ENCODE measurements at places on chromosomes 13 and 19.

DNA sequence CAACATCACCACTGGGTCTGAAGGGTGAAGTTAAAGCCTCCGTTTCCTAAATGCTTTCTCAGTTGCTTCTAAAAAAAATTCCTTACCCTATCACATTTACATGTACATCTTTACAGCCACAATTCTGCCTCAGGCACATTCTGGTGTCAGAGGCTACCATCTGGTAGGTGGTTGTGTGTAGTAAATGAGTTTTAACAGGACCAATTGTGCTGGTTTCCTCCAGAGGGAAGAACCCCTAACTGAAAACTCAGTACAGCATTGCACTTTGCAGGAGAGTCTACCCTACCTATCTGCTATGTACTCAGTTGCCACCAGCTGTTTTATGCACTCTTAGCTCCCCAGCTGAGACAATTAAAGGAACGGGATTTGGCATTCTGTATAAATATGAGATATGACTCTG is 1576.5 kb downstream of the PCDH9 start:
- DNase-seq: no peak

DNA sequence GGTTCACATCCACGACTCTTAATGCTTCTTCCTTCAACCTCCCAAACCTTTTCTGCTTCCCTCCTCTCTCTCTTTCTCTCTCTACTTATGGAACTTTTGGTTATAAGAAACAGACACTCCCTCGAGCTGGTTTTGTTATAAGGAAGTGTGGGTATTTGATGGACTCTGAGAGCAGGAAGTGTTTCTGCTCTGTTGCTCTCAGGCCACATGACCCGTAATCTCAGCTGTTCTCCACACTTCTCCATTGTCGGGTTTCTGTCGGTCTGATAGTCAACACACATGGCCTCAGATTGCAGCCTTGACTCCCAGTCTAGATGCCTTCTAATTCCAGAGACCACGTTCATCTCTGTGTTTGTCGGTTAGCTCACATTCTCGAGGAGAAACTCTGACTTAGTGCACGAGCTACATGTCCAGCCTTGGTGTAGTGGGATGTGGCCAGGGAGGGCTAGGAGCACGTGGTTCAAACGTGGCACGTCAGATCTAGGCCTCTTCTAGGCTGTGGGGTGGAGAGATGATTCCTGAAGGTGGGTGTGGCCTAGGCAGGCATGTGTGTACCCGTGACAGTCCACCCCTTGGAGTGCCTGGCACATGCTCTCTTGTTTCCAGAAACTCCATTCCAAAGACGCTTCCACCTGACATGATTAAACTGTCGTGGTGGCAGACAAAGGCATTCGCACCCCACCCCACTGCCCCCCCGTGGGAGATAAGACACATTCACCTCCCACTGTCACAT is 26.3 kb downstream of the CNFN start:
- DNase-seq: no peak

DNA sequence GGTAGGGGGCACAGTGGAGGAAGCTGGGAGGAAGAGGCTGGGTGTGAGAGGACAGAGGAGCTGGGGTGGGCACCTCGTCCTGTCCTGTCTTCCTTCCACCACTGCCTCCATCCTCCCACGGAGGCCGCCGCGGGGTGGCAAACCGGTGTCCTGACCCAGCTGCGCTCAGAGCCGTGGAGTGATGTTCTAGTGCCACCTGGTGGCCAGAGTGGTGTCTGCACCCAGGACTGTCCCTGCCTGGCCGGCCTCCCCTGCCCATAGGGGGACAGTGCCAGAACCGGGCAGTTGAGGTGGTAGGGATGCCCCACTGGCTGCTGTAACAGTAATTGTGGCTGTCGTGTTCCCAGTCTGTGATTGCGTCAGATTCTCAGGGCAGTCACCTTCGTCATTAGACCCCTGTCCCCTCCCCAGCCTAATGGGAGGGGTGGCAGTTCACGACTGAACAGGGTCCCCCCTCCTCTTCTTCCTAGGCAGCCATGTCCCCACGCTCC is 11.1 kb upstream of the ARRDC2 start:
- peak; percentile 87 for DNase-seq

DNA sequence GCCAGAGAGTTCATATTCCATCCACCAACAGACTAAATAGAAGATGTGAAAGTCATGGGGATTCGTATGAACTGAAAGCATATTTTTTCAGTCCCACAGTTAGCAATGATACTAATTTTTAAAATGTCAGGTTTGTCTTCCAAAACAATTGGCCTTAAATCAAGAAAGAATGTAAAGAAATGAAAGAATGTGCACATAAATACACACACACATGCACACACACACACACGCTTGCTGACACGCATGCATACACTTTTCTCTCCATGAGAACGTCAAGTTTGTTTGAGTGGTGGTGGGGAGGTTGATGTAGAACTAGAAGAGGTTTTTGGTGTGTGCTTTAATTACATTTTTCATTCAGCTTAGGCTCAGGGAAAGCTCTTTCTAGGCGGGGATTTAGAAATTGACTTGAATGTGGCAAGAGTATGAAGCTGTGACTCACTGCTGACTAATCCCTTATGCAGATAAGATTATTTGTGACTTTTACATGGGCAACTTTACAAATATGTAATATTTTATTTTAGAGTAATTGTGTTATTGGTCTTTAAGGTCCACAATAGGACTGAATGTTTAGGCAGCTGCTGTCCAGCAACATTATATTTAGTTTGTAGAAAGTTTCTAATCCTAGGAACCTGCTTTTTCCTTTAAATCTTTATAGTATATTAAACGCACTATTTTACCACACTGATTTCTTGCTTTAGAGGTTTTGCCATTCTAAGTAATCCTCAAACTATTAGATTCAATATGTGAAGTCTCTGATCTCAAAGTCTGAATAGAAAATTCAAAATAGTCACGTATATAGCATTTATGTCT is 18.8 kb downstream of the FLT1 start:
- no peak for DNase-seq

DNA sequence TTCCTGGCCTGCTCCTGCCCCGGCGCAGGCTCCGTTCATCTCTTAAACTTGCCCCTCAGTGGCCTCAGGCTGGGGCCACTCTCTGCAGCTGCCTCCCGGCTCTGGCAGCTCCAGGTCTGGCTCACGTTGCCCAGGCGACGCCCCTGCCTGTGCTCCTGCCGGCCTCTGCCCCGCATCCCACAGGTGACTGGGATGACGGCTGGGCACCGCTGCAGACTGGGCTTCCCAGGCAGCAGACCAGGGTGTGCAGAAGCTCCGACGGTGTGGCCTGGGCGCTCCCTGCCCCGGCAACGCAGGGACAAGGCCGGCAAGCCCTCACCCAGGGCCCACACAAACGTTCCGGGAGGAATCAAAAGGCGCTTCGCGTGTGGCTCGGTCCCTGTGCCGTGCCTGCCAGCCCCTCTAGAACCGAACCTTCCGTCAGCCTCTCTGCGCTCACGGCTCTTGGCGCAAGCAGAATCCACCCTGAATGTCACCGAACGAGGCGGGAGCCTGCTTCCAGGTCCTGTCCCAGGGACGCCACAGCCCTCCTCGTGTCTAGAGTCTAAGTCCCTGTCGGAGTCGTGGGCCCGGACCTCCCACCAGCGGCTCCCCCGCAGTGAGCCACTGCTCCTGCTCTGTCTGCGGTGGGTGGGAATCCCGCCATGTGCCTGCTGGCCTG is 64.8 kb downstream of the MLLT1 start:
- DNase-seq: no peak

GRCh38 chr19:3720349-3720917 is 12.2 kb downstream of the TJP3 start:
- DNase-seq: no peak

- DNase-seq: no peak
Observed at GRCh38 chr13:33725340-33725739, 92.6 kb upstream of the RFC3 start.

DNA sequence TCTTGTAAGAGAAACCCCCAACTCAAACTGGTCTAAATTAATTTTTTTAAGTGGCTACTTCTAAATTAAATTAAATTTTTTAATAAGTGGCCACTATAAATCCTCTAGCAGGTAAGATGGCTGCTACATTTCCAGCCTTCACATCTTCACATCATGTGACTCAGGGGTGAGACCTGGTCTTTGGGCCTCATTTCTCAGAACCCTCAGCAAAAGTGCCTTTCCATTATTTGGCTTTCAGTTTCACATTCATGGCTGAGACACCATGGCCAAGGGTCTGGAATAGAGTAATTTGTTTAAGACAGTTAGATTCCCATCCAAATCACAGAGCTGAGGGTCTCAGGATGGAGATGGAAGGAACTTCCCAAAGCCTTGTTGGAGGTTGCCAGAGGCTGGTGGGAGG is 47.5 kb downstream of the DCT start:
- no peak for DNase-seq

GRCh38 chr19:5024282-5024681 is 55.4 kb downstream of the KDM4B start:
- no peak for DNase-seq

- DNase-seq: no peak
Observed at GRCh38 chr13:37535501-37535900, 63.1 kb downstream of the POSTN start.

DNA sequence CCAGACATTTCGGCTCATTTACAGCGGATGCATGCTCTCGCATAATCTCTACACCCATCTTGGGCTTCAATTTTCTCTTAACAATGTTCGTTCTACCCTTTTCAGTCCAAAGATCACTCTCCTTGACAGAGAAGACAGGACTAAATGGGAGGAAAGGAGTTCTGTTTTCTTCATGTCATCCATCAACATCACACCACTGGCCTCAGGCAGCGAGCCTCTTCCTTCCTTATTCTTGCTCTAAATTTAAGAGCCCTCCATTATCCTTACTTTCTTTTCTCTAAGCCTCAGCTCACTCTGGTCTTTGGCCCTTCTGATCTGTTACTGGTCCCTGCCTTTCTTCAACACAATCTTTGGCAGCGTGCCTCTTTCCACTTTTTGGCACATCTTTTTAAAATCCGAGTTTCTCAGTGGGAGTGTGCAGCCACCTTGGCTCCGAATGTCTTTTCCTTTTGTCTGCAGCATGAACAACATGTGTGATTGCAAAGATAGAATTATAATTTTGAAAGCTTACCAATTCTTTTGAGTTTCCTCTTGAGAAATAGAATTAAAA is 98.7 kb downstream of the FAM216B start:
- DNase-seq: peak; percentile 34

DNA sequence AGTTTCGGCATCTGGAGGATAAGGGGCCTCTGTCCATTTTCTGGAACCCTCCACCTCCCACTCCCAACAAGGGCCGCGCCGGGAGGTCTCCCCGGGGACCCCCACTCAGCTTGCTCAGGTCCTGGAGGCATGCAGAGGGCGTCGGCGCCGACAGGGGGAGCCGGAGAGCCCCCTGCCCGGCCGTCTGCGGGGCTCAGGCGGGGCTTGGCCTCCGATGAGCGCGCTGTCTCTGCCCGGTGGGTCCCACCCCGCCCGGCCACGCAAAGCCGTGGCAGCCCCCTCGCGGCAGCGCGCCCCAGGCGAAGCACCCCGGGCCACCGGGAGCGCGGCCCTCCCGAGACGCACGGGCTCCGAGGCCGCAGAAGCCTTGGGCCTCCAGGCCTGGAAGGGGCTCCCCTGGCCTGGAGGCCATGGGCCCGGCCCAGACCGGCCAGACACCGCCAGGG is 149.7 kb upstream of the ZNF536 start:
- DNase-seq: peak; percentile 50

- DNase-seq: no peak
Observed at GRCh38 chr13:110347535-110348308, 40.6 kb downstream of the COL4A2 start.

GRCh38 chr19:54352041-54352440 is 12.7 kb downstream of the LAIR1 start:
- DNase-seq: peak; percentile 34

DNA sequence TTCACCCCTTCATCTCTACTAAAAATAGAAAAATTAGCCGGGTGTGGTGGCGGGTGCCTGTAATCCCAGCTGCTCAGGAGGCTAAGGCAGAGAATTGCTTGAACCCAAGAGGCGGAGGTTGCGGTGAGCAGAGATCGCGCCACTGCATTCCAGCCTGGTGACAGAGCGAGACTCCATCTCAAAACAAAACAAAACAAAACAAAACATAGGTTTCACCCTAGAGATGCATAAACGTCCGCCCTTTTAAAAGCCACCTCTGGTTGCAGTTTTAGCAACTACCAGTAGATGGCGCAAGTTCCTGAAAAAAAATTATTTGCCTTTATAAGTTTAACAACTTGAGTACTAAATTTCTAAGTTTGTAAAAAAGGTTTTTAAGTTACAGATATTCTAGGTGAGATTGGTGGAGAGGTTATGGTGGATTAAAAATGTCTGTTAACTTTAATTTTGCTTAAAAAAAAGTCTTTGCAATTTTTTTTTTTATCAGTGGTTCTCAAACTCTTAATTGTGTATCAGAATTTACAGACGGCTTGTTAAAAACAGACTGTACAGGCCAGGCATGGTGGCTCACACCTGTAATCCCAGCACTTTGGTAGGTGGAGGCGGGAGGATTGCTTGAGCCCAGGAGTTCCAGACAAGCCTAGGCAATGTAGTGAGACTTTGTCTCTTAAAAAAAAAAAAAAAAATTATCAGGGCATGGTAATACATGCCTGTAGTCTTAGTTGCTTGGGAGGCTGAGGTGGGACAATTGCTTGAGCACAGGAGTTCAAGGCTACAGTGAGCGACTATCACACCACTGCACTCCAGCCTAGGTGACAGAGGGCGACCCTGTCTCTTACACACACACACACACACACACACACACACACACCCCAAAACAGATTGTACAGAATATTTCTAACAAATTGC is 42.1 kb downstream of the NAA16 start:
- DNase-seq: no peak

DNA sequence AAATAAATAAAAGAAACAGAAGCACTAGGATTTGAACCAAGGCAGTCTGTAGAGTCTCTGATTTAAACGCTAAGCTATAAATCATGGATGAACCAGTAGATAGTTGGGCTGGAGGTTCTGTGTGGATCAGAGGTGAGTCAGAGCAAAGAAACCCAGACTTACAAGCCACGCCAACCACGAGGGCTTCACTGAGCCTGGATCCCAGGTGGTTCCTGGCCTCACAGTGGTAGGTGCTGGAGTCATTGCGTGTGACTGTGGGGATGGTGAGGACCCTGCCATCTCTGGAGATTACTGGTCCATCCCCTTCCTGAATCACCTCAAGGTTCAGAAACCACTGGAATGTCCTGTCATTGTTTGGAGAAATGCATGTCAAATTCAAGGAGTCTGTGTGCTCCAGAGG is 19.3 kb upstream of the CEACAM20 start:
- no peak for DNase-seq

GRCh38 chr13:94558716-94559115 is 37.2 kb downstream of the TGDS start:
- DNase-seq: no peak

DNA sequence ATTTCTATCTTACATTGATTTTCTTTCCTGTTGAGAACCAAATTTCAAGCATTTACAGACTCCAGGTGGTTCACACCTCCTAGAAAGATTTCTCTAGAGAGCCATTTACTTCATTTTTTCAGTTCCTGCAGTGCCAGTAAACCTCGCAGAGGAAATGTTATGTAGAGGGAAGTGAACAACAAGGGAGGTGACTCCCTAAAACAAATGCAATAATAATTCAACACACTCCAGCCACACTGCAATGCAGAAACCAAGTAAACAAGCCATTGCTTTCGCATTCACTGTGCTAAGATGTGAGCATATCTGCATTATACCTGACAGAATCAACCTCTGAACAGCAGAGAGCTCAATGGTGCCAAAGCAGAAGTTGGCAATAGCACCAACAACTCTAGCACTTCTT is 215.1 kb downstream of the RBM26 start:
- no peak for DNase-seq

All from kidney (tissue), 22 donors.